ENCODE measurements at places on chromosomes 2 and 18. TPM values are rescaled to one million over a fixed set of nuclear protein-coding genes. Genes with fewer than 3 reads are reported as not detected.

- ATAC-seq = no peak
Observed at GRCh38 chr2:236628256-236628901, 58.8 kb downstream of the ACKR3 start.

DNA sequence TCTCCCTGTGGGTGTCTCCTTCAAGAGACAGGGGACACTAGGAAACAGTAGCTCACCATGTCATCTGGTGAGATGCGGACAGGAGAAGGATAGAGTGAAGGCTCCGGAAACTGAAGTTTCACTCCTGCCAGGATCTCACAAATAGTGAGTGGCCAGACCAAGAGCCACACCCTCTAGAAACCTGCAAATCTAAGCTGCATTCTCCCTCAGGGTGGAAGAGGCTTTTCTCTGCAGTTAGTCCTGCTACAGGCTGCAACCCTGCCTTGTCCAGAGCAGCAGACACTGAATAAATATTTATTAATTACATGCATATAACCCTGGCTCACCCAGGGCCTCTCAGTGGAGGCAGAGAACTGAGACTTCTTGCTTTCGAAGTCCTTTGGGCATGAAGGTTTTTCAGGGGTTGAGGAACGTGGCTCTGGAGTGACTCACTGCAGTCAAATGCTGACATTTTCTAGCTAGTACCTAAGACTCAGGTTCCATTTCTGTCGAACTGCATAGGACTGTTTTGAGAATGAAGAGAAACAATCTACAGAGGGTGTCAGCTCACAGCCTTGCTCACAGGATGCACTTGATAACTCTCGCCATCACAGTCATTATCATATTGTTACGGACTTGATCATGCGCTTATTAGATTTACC, 87.3 kb downstream of the ACTR2 start:
- no peak for ATAC-seq

- no peak for ATAC-seq
Observed at GRCh38 chr2:37201766-37202165, 5.5 kb downstream of the CEBPZOS start.

- peak; percentile 94 for ATAC-seq
Observed at GRCh38 chr2:238644095-238645081, 203.5 kb upstream of the TWIST2 start.

- ATAC-seq = no peak
Observed at GRCh38 chr2:237691029-237691907, 63.9 kb downstream of the LRRFIP1 start.

DNA sequence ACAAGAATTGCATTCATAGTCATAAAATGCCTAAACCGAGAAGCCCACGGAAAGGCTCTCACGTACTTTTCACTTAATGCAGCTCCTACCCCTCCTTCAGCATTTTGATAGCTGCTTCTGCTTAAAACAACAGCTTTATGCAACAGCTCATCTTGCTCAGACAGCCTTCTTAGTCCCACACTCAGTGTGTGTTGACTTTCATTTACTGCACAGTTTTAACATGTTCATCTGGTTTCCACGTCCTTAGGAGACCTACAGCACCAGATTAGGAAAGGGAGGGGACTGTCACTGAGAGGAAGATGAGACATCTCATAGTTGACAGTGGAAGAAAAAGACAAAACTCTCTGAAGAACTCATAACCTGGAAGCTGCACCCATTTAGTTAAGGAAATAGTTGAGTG, 435.4 kb downstream of the SETBP1 start:
- no peak for ATAC-seq

DNA sequence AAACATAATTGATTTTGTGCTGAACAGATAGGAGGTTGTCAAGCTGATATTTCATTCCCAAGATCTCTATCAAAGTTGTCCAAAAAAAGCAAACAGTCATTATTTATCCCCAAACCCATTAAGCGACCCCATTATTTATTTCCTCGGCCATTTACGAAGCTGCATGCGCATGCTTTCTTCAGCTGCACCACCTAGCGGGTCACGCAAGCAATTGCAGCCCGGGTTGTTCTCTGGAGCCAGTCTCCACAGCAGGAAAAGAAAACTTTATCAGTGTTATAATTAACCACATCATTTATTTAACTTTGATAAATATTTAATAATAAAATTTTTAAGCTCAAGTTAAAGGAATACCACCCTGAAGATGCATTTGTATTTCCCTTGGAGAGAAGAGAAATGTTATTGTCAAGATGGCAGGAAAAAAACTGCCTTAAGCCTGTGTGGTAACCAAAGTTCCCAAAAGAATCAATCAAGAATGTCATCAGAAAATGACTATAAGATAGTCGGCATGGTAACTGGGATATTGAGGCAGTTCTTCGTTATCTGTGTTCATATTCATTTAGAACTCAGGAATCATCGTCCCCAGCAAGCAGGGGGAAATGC, 304.7 kb downstream of the FBXO15 start:
- peak; percentile 57 for ATAC-seq

DNA sequence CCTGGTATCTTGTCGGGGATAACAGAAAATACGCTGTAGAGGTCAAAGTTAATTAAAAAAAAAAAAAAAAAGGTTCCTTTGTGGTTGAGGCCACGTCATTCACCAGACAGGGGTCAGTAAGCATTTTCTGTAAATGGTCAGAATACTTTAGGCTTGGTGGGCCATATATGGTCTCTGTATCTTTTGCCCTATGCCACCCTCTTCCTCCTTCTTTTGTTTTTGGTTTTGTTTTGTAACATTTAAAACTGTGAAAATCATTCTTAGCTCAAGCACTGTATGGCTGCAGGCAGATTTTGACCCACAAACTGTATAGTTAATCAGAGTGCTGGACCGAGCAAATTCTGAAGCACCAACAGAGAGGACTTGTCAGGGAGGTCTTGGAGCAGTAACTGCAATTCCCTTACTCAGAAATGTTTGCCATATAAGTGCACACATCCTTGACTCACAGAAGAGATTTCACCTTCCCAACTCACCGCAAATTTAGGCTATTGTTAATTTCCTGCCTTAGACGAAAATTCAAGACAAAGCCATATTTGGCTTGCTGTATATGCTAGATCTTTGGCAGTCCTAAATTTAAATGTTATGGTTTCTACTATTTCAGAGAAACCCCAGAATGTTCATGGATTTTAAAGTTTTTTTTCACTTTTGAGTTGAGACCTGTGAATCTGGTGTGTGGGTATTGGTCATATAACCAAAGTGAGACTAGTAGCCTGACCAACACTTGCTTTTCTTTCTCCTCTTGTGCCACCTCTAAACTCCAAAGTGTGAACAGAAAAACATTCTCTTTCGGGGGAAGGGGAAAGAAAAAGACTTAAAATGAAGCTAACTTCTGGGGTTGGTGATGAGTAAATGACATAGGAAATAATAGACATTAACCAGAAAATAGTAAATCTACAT, 65.4 kb downstream of the DOCK10 start:
- no peak for ATAC-seq

DNA sequence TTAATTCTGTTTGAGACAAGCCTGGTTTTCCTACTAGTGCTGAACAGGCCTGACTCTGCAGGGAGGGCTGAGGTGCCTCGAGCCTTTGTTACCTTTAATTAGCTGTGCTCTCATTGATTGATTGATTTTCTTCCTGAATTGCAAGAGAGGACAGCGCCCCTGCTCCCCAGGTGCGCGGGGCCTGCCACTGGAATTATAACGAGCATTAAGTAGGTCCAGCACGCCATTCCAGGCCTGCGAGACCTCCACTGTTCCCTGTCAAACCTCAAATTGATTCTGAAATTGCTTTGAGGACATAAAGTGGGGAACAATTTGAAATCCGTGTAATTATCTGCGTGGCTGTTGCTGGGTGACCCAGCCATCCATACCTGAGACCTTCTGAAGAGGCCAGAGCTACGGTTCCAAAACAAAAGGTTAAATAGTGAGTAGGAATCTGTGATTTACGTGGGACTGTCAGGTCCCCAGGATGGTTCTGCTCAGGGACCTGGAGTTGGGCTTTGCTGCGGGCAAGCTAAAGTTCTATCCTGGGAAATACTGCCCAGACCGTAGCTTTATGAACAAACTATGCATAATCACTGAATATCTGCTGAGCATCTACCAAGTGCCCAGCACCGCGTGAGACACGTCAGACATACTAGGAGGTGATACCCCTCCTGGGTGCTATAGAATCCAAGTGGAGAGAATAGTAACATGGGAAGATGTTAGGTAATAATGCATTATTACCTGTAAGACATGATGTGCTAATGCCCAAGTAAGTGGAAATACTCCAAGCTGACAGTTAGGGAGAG, 104.1 kb downstream of the ZBTB7C start:
- no peak for ATAC-seq

DNA sequence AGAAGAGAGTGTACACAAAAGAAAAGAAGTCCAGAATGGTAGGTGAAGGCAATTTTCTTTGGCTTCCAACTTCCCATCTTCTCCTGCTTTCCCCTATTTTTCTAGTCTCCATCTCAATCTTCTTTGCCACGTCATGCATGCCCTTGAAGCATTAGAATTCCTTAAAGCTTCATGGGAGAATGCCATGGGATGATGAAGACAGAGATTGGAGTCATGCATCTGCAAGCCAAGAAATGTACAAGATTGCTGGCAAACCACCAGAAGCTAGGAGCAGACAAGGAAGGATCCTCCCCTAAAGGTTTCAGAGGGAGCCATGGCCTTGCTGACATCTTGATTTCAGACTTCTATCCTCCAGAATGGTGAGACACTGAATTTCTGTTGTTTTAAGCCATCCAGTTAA, 305.9 kb downstream of the HRH4 start:
- no peak for ATAC-seq

GRCh38 chr2:138035608-138036217, 71.4 kb downstream of the HNMT start:
- ATAC-seq = no peak

GRCh38 chr18:58256316-58257080, 212.5 kb downstream of the NEDD4L start:
- no peak for ATAC-seq

The FKBP1B gene
- 47.1 TPM for total RNA-seq

The SLC23A3 gene
- 4.6 TPM for total RNA-seq

The UGT1A5 gene
- 0.45 TPM for total RNA-seq

The MARCO gene
- total RNA-seq = not detected

The ACVR1C gene
- total RNA-seq = 0.08 TPM

Data from motor neuron (in vitro differentiated cells).